Daoy (cell line): ENCODE measurements at places on chromosomes 6 and 20.

- peak; percentile 86 for DNase-seq
Observed at GRCh38 chr6:13336553-13336952, 8.2 kb upstream of the TBC1D7 start.

GRCh38 chr6:75991941-75992340 is 80.5 kb downstream of the IMPG1 start:
- DNase-seq = no peak

DNA sequence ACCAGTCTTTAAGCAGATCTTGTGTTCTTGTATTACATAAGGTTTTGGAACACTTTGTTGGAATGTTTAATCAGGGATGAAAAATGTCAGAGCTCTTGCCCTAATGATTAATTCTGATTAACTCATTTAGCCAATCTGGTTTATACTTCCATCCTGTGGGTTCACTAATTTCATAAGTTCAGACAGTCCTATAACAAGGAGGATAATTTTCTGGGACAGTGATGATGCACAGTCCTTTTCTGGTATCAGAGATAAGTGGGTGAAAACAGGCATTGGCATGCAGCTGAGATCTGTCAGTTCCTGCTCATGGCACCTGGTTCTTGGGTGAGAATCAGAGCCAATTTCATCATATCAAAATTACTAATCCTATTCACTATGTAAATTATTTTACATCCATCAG is 125.0 kb upstream of the LAMA2 start:
- DNase-seq = no peak

GRCh38 chr6:35489995-35490791 is 6.7 kb downstream of the TEAD3 start:
- DNase-seq = peak; percentile 42

DNA sequence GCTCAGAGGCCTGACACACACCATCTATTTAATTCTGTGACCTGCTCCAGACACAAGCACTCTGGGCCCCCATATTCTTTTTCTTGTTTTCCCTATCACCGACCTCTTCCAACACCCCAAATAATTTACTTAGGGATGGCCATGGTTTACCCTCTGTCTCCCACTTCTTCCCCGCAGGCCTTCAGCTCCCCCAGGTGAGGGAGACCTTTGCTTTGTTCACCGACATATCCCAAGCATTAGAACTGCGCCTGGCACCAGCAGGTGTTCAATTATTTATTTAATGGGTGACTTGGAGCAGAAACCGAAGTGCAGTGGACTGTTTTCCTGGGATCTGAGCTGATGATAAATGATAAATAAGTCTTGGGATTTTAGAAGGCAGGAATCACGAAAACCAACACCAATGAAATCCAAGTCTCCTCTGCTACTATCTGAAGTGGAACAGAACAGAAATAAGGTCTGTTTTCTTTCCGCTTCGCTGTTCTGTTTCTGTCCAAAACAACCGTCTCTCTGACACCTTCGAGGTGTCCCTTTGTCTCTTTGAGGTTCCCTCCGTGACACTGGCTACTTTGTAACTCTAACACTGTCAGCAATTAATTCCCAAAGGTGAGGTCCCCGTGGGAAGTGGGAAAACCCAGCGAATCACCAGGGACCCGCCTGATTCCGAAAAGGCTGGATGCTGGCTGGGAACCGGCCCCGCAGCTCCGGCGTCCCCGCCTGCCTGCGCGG is 1.1 kb upstream of the RIN2 start:
- DNase-seq = no peak

GRCh38 chr6:69953491-69953890 is 87.1 kb downstream of the COL19A1 start:
- DNase-seq = no peak

DNA sequence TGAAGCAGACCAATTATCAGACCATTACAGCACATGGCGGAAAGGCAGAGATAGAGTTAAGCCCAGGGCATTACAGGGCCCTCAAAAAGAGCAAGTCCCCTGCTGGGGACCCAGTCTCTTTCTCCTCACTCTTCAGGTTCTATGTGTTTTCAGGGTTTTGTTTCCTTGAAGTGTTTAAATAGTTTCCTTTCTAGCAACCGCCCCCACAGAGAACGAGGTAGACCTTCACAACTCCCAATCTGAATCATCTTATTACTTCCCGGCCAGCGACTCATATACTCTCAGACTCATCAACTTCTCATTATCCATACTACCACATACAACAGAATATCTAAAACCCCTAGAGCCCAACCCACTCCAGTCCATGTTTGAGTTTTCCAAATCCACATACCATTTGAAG is 526.6 kb upstream of the ARID1B start:
- no peak for DNase-seq

DNA sequence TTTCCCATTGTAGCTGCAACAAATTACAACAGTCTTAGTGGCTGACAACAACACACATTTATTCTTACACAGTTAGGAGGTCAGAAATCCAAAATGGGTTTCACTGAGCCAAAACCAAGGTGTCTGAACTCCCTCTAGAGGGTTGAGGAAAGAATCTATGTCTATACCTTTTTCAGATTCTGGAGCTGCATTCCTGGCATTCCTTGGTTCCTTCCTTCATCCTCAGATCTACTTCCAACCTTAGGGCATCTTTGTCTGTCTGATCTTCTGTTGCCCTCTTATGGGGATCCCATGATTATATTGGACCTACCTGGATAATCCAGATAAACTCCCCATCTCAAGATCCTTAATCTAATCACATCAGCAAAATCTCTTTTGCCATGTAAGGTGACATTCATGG is 540.9 kb upstream of the MAP3K7 start:
- DNase-seq = no peak

GRCh38 chr6:75147512-75147911 is 58.3 kb downstream of the COL12A1 start:
- no peak for DNase-seq

DNA sequence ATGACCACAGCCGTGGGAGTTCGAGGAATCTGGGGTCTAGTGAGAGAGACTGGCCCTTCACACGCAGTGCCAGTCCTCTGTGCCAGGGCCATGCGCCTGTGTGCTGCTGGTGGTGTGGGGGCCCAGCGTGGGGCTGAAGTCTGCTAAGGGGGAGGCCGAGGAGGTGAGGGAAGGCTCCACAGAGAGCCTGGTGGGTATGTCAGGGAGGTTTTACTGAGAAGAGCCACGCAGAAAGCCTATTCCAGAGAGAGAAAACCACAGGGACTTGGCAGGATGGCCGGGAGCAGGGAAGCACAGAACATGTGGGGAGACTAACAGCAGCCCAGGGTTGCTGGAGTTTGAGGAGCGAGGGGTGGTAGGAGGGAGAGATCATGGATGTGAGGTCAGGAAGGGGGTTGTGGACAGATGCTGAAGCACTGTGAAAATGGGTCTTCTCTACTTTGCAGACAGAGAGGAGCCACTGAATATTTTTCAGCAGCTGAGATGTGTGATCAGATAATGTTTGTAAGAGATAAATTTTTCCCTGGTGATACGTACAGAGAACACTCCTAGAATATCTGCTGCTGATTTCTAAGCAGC is 35.3 kb downstream of the DUSP22 start:
- DNase-seq = no peak

- no peak for DNase-seq
Observed at GRCh38 chr20:14888134-14888533, 550.7 kb upstream of the FLRT3 start.

- DNase-seq = no peak
Observed at GRCh38 chr6:168598251-168599117, 157.5 kb downstream of the SMOC2 start.

GRCh38 chr20:46990596-46991104 is 96.0 kb downstream of the EYA2 start:
- DNase-seq = no peak

DNA sequence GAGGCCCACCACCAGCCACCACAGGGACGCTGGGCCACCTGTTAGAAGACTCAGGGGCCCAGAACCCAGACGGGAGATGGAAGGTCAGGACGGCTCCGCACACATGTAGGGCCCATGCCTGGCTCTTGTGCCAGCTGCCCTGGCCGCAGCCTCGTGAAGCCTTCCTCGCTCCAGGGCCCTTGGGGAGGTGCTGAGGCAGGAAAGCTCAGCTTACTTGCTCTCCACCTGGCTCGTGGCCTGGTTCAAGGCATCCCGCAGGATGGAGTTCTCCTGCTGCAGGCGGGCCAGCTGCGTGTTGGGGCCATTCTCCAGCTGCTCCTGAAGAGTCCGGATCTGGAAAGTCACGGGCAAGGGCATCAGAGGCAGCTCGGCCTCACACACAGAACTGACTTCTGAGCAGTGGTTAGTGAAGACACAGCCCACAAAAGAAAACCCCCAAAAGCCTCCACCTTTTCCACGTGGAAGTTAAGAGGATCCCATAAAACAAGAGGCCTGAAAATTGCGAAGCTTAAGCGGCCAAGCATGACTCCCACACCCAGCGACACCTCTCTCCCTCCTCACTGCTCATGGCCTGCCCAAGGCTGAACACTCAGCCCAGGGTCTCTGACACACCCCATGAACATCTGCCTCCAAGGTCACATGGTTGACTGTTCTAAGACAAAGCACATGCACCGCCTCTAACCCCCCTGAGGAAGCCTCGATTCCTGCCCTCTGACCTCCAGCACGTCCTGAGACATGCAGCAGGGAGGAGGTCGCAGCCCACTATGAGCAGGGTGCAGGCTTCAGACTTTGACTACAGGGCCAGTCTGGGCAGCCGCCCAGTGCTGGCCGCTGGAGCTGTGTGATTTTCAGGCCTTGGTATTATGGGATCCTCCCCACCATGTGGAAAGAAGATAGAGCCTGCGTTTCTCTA is 46.5 kb downstream of the RRBP1 start:
- no peak for DNase-seq

DNA sequence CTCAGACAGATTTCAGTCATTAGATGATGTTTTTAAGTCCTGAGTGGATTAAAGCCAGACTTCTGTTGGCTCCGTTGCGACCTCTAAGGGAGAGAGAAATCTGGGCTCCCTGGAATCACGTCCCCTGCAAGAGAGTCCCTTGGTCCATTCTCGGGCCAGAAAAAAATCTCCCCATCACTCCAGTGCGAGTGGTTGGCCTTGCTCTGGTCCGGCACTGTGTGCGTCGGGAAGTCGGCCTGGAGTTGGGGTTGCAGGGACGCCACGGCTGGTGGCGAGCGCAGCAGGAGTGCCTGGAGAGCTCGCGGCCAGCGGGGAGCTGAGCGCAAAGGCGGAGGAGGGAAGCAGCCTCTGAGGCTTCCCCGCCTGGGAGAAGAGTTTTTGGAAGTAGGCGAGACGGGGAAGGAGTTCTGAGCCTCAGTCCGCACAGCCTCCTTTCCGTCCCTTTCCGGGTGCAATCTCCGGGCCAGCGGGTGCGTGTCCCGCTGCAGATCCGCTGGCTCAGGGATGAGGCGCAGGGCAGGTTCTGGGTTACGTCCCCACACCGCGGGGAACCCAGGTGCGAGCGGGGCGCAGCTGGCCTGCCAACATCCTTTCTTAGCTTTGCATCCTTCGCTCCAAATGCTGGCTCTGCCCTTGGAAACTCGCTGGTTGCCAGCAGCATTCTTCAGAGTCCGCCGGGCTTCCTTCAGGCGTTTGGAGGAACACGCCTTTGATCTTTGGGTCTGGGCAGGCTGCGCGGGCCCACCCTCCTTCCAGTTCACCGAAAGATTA is 6.8 kb downstream of the TCF21 start:
- peak; percentile 22 for DNase-seq

GRCh38 chr6:138563650-138564049 is 64.4 kb upstream of the NHSL1 start:
- no peak for DNase-seq

DNA sequence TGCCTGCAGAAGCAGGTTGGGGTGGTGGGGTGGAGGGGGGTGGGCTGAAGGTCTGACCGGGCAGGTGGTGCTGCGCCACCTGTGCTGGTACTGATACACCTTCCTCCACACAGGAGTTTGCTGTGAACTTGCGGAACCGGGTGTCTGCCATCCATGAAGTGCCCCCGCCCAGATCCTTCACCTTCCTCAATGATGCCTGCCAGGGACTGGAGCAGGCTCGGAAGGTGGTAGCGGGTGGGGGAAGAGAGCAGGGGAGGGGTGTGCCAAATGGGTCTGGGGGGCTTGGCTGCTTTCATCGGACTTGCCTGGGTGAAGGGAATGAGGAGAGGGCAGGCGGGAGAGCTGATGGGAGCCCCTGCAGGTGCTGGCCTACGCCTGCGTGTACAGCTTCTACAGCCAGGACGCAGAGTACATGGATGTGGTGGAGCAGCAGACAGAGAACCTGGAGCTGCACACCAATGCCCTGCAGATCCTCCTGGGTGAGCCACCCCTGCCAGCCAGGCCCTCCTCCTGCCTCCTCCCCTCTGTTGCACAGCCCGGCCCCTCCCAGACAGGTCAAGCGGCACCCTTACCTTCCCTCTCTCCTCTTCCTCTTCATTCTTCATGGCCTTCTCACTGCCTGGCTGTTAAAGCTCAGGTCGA is 6.7 kb downstream of the DNPH1 start:
- no peak for DNase-seq

GRCh38 chr6:135105710-135106109 is 51.1 kb upstream of the HBS1L start:
- no peak for DNase-seq

DNA sequence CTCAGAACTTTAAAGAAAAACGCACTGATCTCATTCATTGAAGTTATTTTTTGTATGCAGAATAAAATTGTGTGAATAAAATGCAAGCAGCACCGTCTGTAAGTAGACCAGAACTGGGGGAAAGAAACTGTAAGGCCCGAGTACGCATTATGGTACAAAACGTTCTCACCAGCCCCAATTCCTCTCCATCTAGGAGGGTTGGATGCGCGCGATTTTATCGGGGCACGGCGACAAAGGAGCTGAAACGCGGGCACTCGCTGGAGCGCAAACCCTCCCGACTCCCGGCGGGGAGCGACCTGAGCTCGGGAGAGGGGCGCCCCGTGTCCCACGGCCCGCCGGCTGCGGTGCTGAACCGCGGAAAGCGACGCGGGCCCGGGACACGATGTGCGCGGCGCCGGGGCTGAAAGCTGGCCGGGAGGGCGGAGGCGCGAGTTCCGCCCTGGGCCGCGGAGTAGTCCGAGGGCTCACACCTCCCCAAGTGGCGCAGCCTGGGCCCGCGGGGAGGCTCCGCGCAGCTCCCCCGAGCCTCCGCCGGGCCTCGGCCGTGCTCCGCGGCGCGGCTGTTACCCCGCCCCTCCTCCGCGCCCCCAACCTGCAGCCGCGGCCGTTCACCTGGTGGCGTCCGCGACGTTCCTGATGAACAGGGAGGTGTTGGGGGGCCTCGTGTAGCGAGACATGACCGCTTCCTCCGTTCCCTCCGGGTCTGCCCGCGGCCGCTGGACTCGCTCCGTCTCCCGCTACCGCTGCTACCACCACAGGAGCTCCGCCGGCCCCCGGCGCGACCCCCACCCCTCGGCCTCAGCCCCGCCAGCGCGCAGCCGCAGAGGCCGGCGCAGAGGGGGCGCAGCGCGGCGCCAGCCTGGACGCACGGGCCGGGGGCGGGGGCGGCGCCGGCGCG is at the start of gene SRSF12:
TSS of gene SRSF12 (minus strand) at position 861 of the 898 bp plus-strand sequence. CDS start at position 677, 184 bp downstream.
- peak; percentile 39 for DNase-seq

DNA sequence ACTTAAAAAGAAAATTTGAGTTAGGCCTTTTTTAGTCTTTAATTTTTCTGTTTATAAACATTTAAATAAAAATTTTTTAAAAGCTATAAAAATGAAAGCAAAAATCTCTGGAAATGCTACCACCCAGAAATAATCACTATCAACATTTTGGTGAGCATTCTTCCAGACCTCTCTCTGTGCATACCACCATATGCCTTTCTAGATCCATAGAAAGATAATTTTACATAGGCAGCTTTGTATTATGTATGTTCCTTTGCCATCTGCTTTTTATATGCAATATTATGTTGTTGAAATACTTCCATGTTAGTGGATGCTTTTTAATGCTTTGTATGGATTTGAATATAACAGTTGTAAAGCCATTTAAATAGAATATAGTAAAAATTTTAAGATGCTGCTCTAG is 496.7 kb upstream of the HTR1E start:
- DNase-seq = no peak
